ENCODE measurements at places on chromosomes 2 and 18. TPM values are rescaled to one million over a fixed set of nuclear protein-coding genes. Genes with fewer than 3 reads are reported as not detected.

- no peak overlapping the region for H3K4me3 ChIP-seq
- peaks cover 2% of the 10 kb centered on the region for H3K4me1 ChIP-seq
- no peak overlapping the region for H3K27ac ChIP-seq
- peaks cover 42% of the 10 kb centered on the region for H3K36me3 ChIP-seq
Observed at GRCh38 chr2:3338340-3338739, 39.3 kb downstream of the EIPR1 start.

- peaks cover 4% of the 10 kb centered on the region for H3K27me3 ChIP-seq
- no peaks in the 10 kb centered on the region for H3K4me1 ChIP-seq
- no peak for DNase-seq
- H3K36me3 ChIP-seq = no peaks in the 10 kb centered on the region
- H3K4me3 ChIP-seq = no peak overlapping the region
- H3K27ac ChIP-seq = no peak overlapping the region
Observed at GRCh38 chr2:120641366-120641771, 94.3 kb upstream of the GLI2 start.

Gene TUBB8B
- total RNA-seq = not detected

- H3K36me3 ChIP-seq = no peaks in the 10 kb centered on the region
- DNase-seq = no peak
- no peak overlapping the region for H3K27ac ChIP-seq
- H3K27me3 ChIP-seq = peaks cover 64% of the 10 kb centered on the region
- no peak overlapping the region for H3K4me3 ChIP-seq
- H3K4me1 ChIP-seq = peaks cover 15% of the 10 kb centered on the region
Observed at GRCh38 chr2:176184749-176185148, 3.7 kb upstream of the HOXD1 start.

GRCh38 chr2:130289780-130290179 lies 52.9 kb upstream of the IMP4 start:
- no peaks in the 10 kb centered on the region for H3K36me3 ChIP-seq
- DNase-seq = no peak

DNA sequence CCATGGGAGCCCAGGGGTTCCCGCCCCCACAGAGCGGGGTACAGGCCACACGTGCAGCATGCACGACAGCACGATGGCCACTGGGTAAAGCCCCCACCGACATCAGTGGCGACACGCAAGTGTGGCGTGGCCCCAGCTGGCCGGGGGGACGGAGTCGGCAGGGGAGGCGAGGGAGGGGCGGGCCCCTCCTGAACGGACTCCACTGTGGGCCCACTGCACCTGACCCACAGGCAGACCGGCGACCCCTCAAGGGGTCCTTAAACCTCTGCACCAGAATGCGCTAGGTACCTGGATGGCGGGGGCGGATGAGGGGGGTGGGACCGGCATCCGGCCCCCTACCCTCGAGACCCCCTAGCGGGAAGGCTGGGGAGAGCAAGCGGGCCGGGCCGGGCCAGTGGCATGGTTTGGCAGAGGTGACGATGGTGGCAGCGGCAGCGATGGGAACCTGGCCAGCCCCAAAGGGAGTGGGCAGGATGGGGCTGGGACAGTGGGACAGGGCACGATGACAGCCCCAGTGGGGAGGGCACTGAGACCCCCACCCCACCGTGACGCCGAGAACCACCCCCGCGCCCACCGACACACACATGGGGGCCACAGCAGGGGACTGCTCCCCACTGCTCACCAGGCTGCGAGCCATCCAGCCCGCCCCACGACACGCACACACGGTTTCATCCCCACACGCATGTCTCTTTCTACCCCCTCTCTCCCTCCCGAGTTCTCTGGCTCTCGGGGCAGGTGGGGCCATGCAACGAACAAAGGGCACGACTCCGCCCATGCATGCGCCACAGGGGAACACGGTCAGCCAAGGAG lies 91.9 kb upstream of the ANKRD30BL start:
- H3K4me1 ChIP-seq = no peaks in the 10 kb centered on the region
- no peak overlapping the region for H3K4me3 ChIP-seq
- H3K27me3 ChIP-seq = peaks cover 11% of the 10 kb centered on the region

DNA sequence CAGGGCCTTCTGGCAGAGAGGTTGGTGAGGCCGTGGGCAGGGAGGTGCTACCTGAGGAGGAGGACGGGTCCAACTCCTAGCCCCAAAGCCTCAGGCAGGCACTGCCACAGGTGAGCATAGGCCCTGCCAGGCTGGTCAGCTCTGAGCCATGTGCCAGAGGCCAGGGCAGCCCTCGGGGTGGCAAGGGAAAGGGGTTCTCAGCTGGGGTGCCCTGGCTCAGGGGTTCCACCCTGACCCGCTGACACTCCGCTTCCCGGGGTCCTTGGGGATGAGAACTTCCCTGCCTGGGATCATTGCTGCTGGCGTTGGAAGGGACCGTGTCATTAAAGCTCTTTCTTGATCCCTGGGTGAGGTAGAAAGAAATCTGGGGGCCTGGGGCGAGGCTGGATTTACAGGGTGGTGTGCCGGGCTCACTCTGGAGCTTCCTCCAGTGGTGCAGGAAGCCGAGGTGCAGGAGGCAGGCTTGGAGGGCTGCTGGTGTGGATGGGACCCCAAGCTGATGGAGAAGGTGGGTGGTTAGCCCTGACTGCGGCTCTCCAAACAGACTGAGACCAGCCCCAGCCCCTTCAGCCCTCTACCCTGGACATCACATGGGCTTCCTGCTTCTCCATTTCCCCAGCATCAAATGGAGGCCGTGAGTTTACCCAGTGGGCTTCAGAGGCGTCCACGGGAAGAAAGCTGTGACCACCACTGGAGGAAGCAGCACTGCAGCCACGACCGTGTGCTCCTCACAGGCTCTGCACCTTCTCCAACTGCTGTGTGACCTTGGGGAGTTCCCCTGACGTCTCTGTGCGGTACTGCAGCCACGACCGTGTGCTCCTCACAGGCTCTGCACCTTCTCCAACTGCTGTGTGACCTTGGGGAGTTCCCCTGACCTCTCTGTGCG lies 295.2 kb downstream of the NDUFA10 start:
- H3K4me1 ChIP-seq = no peaks in the 10 kb centered on the region
- H3K36me3 ChIP-seq = no peaks in the 10 kb centered on the region
- no peak overlapping the region for H3K27ac ChIP-seq
- H3K4me3 ChIP-seq = no peak overlapping the region

GRCh38 chr2:120748310-120748709 lies 12.6 kb downstream of the GLI2 start:
- no peak overlapping the region for H3K4me3 ChIP-seq
- no peak for DNase-seq
- peaks cover 17% of the 10 kb centered on the region for H3K27me3 ChIP-seq
- no peak overlapping the region for H3K27ac ChIP-seq

- peaks cover 84% of the 10 kb centered on the region for H3K36me3 ChIP-seq
- H3K4me3 ChIP-seq = no peak overlapping the region
- H3K27me3 ChIP-seq = no peaks in the 10 kb centered on the region
- DNase-seq = no peak
- H3K27ac ChIP-seq = no peak overlapping the region
Observed at GRCh38 chr2:161177969-161178368, 17.7 kb downstream of the TANK start.

Gene LRRTM1
- total RNA-seq = not detected

GRCh38 chr2:180494286-180494685 lies 486.1 kb upstream of the UBE2E3 start:
- H3K4me1 ChIP-seq = no peaks in the 10 kb centered on the region
- H3K27me3 ChIP-seq = no peaks in the 10 kb centered on the region
- H3K36me3 ChIP-seq = no peaks in the 10 kb centered on the region
- no peak overlapping the region for H3K27ac ChIP-seq

Gene UGT1A8
- not detected for total RNA-seq

DNA sequence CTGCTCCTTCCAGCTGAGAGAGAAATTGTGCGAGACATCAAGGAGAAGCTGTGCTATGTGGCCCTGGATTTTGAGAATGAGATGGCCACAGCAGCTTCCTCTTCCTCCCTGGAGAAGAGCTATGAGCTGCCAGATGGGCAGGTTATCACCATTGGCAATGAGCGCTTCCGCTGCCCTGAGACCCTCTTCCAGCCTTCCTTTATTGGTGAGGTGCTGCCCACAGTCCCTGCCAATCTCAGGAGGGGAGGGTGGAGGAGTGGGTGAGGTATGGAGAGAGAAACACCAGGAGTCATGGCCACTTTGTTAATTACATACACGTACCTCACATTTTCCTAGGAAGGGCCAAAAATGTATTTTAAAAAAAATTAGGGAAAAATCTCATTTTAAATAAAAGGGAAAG lies 12.0 kb upstream of the DGUOK start:
- no peak overlapping the region for H3K27ac ChIP-seq
- H3K4me1 ChIP-seq = peaks cover 16% of the 10 kb centered on the region
- no peak for DNase-seq
- H3K4me3 ChIP-seq = no peak overlapping the region

Gene IL18R1
- total RNA-seq = 50.2 TPM

- H3K36me3 ChIP-seq = peaks cover 64% of the 10 kb centered on the region
- H3K27me3 ChIP-seq = no peaks in the 10 kb centered on the region
- peak overlapping the region; percentile 90 for H3K27ac ChIP-seq
- H3K4me1 ChIP-seq = peaks cover 41% of the 10 kb centered on the region
- peak overlapping the region; percentile 68 for H3K4me3 ChIP-seq
Observed at GRCh38 chr2:69902213-69902922, 8.6 kb downstream of the SNRNP27 start.

- no peaks in the 10 kb centered on the region for H3K36me3 ChIP-seq
- peaks cover 10% of the 10 kb centered on the region for H3K4me1 ChIP-seq
- no peak overlapping the region for H3K4me3 ChIP-seq
- no peak overlapping the region for H3K27ac ChIP-seq
- no peak for DNase-seq
Observed at GRCh38 chr2:28643911-28644334, 107.7 kb upstream of the PPP1CB start.

DNA sequence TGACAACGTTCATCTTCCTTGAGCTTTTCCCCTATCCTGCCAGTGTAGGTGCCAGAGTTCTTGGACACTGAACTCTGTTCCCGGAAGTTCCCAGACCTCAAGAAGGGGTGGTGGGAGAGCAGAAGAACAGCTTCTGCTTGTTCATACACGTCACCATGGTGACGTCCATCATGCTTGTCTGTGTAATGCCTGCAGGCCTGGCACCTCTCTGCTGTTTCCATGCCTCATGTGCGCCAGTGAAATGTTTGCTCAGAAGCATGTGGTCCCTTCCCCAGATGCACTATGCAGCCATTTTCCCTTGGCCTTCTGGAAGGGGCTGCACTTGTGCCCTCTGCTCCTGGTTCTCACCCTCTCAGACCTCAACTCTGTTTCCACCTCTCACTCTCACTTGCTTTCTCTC lies 210.8 kb upstream of the NABP1 start:
- no peak overlapping the region for H3K4me3 ChIP-seq
- no peak for DNase-seq
- H3K36me3 ChIP-seq = no peaks in the 10 kb centered on the region
- no peaks in the 10 kb centered on the region for H3K4me1 ChIP-seq
- H3K27me3 ChIP-seq = no peaks in the 10 kb centered on the region

- H3K4me1 ChIP-seq = no peaks in the 10 kb centered on the region
- no peaks in the 10 kb centered on the region for H3K27me3 ChIP-seq
Observed at GRCh38 chr2:125857971-125858794, 797.8 kb upstream of the GYPC start.

GRCh38 chr2:4693266-4693665 lies 989.9 kb downstream of the DCDC2C start:
- no peaks in the 10 kb centered on the region for H3K27me3 ChIP-seq
- no peak overlapping the region for H3K4me3 ChIP-seq
- H3K36me3 ChIP-seq = no peaks in the 10 kb centered on the region
- no peak overlapping the region for H3K27ac ChIP-seq
- no peaks in the 10 kb centered on the region for H3K4me1 ChIP-seq
- DNase-seq = no peak

DNA sequence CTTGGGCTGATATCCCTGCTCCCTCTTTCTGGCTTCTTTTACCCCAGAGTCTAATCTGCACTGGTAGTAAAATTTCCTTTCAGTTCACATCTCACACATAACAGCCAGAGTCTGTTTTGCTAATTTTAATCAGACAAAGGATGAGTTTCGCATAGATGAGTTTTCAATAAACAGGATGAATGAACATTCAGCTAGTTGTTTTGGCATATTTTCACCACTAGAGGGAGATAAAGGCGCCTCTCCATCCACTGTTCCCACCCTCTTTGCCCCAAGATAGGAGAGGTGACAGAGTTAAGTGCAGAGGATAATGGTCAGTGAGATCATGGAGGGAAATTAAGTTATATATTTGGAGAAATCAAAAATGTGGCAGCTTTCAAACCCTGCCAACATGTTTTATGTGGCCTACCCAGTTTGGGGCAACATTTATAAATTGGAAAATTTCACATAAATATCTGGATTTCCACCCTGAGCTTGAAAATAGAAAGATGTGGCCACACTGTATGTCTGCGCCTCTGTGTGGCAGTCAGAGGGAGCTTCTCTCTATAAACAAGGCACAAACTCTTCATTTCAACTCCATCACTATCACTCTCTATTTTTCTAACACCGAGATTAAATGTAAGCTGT lies 48.5 kb upstream of the DTNA start:
- no peaks in the 10 kb centered on the region for H3K4me1 ChIP-seq
- H3K27me3 ChIP-seq = peaks cover 12% of the 10 kb centered on the region
- no peak for DNase-seq
- no peaks in the 10 kb centered on the region for H3K36me3 ChIP-seq

DNA sequence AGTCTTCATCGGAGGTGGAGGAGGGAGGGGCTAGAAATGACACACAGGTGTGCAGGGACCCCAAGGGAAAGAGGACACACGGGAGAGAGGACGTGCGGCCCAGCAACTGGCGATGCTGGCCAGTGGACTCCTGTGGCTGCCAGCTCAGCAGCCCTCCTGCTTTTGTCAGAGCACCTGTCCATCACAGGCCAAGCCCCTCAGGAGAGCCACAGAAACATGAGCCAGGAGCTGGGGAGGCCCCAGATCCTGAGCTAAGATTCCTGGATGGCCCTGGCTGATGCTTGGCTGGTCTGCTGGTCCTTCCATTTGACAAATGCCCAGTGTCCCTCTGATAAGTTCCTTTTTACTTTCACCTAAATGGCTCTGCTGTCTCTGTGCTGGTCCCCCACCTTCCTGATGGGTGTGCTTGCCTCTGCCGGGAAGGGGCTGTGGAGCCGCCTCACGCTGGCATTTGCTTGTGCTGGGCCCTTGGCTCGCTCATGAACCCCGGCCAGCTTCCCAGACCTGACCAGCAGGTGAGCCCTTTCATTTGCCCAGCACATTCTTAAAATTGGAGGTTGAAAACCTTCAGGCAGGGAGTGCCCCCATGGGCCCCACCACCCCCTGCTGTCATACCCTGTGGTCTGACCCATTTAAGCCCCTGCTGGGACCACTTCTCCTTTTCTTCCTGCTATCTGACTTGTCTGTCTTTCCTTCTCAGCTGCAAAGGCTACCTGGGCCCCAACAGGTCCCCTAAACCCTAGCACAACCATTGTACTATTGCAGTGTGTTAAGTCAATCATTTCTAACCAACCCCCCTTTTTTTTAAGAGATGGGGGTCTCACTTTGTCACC lies 37.3 kb downstream of the CYP27C1 start:
- H3K36me3 ChIP-seq = no peaks in the 10 kb centered on the region
- H3K27ac ChIP-seq = no peak overlapping the region
- H3K4me1 ChIP-seq = peaks cover 9% of the 10 kb centered on the region
- DNase-seq = no peak

DNA sequence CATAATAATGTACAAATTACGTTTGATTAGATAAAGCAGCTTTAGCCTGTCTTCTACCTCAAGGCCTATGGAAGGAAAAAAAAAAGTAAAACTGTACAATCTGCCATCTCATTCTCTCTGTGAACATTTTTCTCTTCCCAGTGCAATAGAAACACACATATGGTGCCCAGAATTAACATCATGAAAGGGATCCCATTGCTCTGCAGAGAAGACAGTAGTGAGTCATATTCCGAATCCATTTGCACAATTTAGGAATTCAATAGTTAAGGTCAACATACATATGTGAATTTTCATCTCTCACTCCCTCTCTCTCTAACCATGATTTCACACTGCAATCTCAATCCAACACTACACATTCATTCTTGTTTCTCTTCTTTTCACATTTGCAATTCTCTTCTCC lies 640.9 kb upstream of the SOX11 start:
- H3K4me1 ChIP-seq = no peaks in the 10 kb centered on the region
- H3K27ac ChIP-seq = no peak overlapping the region
- DNase-seq = no peak
- H3K36me3 ChIP-seq = no peaks in the 10 kb centered on the region
